ENCODE measurements at places on chromosomes 12 and 14.

DNA sequence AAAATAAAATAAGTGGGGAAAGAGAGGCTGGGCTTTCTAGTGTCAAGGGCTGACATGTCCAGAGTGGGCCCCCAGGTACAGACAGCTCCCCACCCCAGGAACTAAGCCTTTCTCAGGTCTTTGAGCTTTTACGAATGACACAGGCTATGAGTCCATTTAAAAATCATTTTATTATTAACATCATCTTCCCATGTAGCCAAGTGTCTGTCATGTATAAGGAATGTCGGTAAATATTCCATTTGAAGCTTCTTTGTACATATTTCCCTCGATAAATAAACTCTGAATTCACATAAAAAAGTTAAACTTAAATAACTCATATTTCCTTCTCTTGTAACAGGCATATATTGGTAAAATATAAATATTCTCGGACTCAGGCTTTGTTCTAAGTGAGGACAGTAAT, 143.6 kb downstream of the CALM1 start:
- DNase-seq, result no peak

DNA sequence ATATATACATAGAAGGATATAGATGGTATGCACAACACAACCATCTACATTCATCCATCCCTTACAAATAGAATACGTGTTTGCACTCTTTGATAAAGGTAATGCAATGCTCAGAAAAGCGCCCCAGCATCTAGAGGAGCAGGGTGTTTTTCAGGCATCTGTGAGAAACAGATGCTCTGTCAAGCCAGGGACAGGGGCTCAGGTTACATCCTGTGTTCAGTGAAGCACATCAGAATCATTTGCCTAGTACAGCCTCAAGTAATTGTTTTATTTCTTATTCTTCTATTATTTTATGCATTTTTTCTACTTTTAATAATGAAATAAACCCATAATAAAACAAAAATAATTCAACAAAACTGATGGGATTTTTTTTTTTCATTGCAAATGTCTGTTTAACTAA, 50.5 kb upstream of the HIF1A start:
- no peak for DNase-seq

DNA sequence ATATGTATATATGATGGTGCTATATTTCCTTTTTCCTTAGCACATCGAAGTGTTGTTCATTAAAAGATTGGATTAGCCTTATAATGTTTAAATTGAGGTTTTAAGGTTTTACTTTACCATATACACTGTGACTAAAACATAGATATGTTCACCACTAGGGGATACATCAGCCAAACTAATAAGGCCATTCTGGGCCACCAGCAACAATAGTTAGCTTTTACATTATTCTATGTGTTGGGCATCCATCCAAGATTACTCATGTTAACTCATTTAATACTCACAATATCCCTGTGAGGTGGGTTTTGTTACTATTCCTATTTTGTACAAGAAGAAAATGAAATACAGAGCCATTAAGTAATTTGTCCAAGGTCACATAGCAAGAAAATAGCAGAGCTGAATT, 202.6 kb upstream of the AVPR1A start:
- DNase-seq, result no peak

DNA sequence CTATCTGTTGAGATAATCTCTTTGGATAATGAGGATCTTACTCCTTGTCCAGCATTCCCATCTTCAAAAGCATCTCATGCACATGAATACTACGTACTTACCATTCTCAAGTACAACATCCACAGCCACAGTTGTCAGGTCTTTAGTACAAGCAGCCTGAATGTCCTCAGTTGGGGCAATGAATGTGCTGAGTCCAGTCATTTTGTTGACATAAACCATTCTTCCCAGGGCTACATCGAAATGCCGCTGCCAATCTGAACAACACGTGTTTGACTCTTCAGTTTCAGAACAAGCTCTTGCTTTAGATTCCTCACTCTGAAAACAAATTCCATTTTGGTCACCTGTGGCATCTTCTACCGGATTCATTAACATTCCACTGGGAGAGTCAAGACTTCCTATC, 5.0 kb downstream of the MLH3 start:
- no peak for DNase-seq

DNA sequence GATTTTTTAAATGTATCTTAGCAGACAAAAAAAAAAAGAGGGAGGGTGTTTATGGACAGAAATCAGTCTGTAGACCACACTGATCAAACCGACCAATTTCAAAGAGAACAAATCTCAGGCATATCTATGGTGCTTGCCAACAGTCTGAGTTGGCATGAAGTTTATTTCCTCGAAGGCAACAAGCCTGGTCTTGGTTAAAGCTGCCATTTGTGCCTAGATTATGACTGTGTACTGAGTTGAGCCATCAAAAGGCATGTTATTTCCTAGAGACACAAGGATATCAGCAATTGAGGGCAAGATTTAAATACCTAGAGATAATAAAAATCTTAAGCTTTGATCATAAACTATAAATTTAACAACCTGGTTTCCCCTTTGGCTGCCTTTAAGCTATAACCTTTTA, 119.2 kb downstream of the SLC2A13 start:
- DNase-seq, result no peak

DNA sequence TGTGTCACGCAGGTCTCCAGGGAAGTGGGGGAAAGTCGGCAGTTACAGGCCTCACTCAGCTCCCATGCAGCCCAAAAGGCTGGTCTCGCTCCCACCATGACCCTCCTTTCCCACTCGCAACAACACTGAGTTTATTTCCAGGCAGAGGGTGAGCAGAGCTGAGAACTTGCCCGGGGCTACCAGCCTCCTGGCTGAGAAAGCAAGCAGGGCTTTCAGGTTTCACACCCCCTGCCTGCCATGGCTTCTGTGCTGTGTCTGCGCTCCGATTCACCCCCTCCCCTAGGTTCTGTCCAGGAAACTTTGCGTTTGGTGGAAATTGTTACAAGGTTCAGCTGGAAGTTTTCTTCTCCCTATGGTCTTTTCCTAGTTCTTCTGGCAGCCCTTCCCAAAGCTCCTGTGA, 17.1 kb downstream of the OR10G2 start:
- DNase-seq, result no peak

DNA sequence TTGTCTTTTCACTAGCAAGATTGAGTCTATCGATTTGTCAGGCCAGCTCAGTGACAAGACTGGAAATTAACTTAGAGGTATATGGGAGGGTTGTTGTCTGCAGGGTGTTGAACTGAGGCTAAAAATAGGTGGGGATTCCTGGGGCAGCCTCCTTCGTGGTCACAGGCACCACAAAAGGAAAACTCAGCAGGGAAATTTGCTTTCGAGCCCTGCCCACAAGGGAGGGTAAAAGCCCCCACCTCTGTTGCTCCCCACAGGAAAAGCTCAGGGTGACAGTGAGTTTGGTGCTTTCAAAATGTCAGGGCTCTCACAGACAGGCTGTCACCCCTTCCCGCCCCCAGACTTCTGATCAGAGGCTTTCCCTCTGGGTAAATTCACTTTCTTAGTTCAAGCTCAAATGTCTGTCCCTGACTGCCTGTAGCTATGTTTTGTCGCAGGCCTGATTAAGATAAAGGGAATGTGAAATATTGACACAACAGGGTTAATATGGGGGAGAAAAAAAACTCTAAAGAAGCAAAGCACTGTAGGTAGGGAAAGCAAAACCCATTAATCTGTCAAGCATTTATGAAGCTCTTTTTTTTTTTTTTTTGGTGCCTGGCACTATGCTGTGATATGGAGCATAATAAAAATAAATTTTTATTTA, 11.7 kb upstream of the NFKBIA start:
- DNase-seq, result no peak

DNA sequence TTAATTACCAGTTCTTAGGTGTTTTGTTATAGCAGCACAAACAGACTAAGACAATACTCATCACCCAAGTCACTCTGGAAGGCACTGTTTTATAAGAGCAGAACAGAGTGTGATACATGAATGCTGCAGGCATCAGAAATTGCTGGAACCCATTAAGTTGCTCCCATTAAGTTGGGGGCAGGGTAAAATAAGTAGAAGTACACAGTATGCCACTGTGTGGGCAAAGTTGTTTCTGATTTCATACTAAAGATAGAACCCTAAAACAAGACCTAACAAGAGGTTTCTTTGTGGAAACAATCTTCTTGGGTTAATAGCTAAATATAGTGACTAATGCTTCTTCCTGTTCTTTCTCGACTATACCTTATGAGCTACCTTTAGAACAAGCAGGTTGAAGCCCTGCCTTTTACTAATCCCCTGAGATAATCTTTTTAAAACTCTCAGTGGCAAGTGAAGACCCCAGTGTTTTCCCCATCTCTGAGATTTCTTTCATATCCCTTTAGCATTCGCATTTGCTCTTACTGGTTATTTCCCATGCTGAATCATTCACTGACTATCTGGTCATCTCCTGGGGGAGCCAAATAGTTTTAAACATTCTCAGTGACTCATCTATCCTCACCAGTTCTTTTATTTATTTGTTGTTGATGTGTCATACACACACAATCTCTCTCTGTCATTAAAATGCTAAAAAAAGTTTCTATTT, 52.3 kb downstream of the SOCS2 start:
- DNase-seq, result no peak

DNA sequence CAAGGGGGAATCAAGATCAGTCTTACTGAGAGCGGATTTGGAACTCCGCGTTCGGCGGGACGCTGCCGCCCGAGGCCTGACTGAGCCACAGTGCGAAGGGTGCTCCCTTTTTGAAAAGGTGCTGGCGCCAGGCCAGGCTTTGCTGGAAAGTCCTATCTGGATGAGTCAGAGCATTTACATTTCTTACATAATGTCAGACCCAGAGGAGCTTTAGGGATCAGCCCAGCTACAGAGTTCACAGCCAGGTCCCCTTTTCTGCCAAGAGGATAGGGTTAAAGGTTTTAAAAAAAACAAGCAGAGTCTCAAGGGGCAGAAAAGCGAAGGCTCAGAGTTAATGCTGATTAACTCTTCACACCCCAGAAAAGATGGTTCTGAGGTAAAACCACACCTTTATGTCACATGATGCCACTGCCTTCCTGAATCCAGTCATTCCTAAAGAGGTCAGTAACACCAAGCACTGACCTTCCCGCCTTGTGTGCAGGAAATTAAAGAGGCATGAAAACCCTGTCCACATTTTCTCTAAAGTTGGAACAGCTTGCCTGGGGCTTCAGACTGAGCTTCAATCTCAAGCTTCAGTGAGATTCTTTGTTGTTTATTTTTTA, 11.7 kb upstream of the FBXL14 start:
- no peak for DNase-seq

DNA sequence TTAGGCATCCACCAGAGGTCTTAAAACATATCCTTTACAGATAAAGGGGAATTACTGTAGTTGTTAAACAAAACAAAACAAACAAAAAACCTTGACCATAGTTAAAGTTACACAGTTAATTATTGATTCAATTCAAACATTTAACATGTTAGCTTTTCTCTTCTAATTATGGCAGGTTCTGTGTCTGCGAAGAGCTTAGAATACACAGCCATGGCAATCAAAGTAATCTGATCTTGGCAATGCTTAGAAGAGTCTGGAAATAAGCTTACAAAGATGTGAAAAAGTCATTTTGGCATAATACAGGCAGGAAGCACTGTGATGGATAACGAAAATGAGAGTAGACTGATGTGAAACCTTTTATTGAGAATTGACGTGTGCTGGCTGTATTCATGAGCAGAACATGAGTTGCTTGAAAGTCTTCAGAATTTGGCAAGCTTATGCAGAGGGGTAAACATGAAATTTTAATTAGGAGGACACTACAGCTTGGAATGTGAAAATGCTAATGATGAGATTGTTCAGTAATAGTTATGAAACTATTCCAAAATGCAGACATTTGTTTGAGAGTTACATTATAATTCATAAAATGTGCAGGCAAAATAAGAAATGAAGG, 629.6 kb downstream of the FSCB start:
- DNase-seq, result no peak

- DNase-seq, result no peak
Measured at GRCh38 chr12:6430124-6430989, 14.4 kb upstream of the CD27 start.

DNA sequence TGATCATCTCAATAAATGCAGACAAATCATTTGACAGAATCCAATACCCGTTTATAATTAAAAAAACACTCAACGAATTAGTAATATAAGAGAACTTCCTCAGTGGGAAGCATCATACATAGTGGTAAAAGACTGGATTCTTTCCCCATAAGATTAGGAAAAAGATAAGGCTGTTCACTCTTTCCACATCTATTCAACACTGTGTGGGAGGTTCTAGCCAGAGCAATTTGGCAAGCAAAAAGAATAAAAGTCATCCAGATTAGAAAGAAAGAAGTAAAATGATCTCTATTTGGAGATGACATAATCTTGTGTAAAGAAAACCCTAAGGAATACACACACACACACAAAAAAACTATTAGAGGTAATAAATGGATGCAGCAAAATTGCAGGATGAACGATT, 38.4 kb downstream of the YEATS4 start:
- no peak for DNase-seq

DNA sequence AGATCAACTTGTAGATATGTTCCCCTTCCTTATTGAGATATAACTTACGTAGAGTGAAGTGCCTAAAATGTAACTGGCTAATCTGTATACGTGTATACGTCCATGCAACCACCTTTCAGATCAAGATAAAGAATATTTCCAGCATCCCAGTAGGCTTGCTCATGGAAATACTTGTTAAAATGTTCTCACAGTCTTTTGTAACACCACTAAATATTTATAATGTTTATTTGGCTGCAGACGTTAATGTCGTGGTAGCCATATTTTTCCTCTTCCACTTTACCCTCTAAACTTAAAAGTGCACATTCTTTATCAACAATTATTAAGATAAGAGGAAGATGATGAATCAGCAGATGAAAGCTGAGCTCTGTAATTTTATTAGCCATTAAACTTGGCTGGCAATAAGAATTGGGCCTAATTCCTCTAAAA, 447.4 kb downstream of the AEBP2 start:
- DNase-seq, result no peak

DNA sequence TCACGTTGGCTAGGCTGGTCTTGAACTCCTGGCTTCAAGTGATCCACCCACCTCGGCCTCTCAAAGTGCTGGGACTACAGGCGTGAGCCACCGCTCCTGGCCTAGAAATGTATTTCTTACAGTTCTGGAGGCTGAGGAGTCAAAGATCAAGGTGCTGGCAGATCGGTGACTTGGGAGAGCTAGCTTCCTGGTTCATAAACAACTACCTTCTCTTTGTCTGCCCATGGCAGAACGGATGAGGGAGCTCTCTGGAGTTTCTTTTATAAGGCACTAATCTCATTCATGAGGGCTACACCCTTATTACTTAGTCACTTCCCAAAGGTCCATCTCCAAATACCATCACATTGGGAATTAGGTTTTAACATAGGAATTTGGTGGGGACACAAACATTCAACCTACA, 38.9 kb downstream of the SLC17A8 start:
- no peak for DNase-seq

GRCh38 chr12:93237235-93237915, 140.3 kb upstream of the NUDT4 start:
- no peak for DNase-seq

GRCh38 chr12:11718105-11718504, 68.6 kb downstream of the ETV6 start:
- no peak for DNase-seq

- DNase-seq, result no peak
Measured at GRCh38 chr12:54360717-54361456, 3.4 kb downstream of the GPR84 start.
